ENCODE measurements at places on chromosomes 16 and 17. TPM values are rescaled to one million over a fixed set of nuclear protein-coding genes. Genes with fewer than 3 reads are reported as not detected.

CES3 gene
- total RNA-seq, result 0.61 TPM

- H3K36me3 ChIP-seq, result no peaks in the 10 kb centered on the region
- no peaks in the 10 kb centered on the region for H3K4me1 ChIP-seq
- H3K27ac ChIP-seq, result no peak overlapping the region
- no peak overlapping the region for H3K4me3 ChIP-seq
Measured at GRCh38 chr17:8359769-8360168, 16.7 kb downstream of the KRABD2 start.

- no peaks in the 10 kb centered on the region for H3K4me1 ChIP-seq
- H3K36me3 ChIP-seq, result no peaks in the 10 kb centered on the region
- no peak for DNase-seq
- H3K27me3 ChIP-seq, result peaks cover 8% of the 10 kb centered on the region
- no peak overlapping the region for H3K4me3 ChIP-seq
Measured at GRCh38 chr17:83144421-83145357, 65.3 kb downstream of the METRNL start.

- H3K4me3 ChIP-seq, result peak overlapping the region; percentile 19
- H3K27ac ChIP-seq, result no peak overlapping the region
- H3K36me3 ChIP-seq, result no peaks in the 10 kb centered on the region
- peaks cover 24% of the 10 kb centered on the region for H3K4me1 ChIP-seq
Measured at GRCh38 chr17:44307387-44308186, 814 bp upstream of the RUNDC3A start.

SLC35G6 gene
- not detected for total RNA-seq

GRCh38 chr16:80705596-80705995 lies 98.8 kb downstream of the CDYL2 start:
- no peak overlapping the region for H3K27ac ChIP-seq
- no peak overlapping the region for H3K4me3 ChIP-seq
- H3K4me1 ChIP-seq, result peaks cover 8% of the 10 kb centered on the region
- H3K27me3 ChIP-seq, result no peaks in the 10 kb centered on the region
- DNase-seq, result no peak

ADAM11 gene
- total RNA-seq, result 0.10 TPM

DNA sequence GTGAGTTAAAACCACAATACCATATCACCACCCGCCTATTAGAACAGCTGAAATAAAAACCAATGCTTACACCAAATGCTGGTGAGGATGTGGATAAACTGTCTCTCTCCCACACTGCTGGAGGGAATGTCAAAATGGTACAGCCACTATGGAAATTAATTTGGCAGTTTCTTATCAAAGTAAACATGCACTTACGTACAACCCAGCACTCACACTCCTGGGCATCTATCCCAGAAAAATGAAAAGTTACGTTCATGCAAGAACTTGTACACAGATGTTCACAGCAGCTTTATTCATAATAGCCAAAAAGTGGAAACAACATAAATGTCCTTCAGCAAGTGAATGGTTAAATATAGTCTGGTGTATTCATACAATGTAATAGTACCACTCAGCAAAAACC lies 173.2 kb upstream of the MYOCD start:
- H3K27me3 ChIP-seq, result peaks cover 2% of the 10 kb centered on the region
- DNase-seq, result no peak
- H3K4me3 ChIP-seq, result no peak overlapping the region
- no peak overlapping the region for H3K27ac ChIP-seq

- H3K4me1 ChIP-seq, result no peaks in the 10 kb centered on the region
- no peak for DNase-seq
- no peak overlapping the region for H3K4me3 ChIP-seq
- H3K27ac ChIP-seq, result no peak overlapping the region
- peaks cover 47% of the 10 kb centered on the region for H3K36me3 ChIP-seq
Measured at GRCh38 chr17:83037084-83037873, 42.1 kb upstream of the METRNL start.

GRCh38 chr16:24890746-24891145 lies 45.0 kb downstream of the SLC5A11 start:
- H3K4me3 ChIP-seq, result no peak overlapping the region
- no peak for DNase-seq
- no peaks in the 10 kb centered on the region for H3K36me3 ChIP-seq
- H3K27me3 ChIP-seq, result peaks cover 12% of the 10 kb centered on the region
- H3K27ac ChIP-seq, result no peak overlapping the region
- H3K4me1 ChIP-seq, result no peaks in the 10 kb centered on the region

DNA sequence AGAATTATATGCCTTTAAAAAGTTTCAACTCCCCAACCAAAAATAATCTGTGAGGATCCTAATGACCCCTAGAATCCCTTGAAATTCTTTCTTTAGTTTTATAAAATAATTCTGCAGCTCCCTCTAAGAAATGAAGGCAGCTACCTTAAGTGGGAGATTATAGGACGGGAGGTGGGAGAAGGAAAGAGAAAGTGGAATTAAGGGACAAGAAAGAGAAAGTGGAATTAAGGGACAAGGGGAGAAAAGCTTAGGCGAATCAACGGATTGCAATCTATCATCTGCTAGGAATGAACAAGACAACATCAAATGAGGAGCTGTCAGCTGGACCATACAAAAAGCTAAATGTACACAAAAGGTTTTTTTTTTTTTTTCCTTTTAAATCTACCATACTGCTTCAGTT lies 262.0 kb downstream of the ZFHX3 start:
- peaks cover 15% of the 10 kb centered on the region for H3K4me1 ChIP-seq
- no peak overlapping the region for H3K4me3 ChIP-seq
- DNase-seq, result no peak
- H3K27ac ChIP-seq, result no peak overlapping the region

DNA sequence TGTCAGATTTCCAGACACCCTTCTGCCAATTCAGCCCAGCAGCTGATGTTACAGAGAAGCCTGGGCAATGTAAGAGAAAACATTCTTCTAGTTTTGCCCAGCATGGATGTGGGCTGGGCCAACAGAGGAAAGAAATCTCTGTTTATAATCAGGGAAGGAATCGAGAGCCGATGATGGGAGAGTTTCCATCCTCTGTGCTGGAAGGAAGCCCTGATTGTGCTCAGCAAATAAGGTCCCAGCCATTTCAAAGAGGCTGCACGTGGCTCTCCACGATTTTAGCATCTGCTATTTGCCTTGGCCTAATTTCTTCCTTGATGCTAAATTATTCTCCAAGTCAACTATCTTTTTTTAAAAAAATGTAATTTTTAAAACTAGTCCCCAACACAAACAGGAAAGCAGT lies 70.0 kb downstream of the IRX6 start:
- no peaks in the 10 kb centered on the region for H3K36me3 ChIP-seq
- peaks cover 1% of the 10 kb centered on the region for H3K27me3 ChIP-seq
- no peaks in the 10 kb centered on the region for H3K4me1 ChIP-seq
- H3K27ac ChIP-seq, result no peak overlapping the region
- no peak for DNase-seq
- H3K4me3 ChIP-seq, result no peak overlapping the region

GRCh38 chr16:61105544-61105943 lies 930.7 kb downstream of the CDH8 start:
- H3K4me3 ChIP-seq, result no peak overlapping the region
- no peak overlapping the region for H3K27ac ChIP-seq
- DNase-seq, result no peak

- no peak overlapping the region for H3K4me3 ChIP-seq
- H3K27me3 ChIP-seq, result no peaks in the 10 kb centered on the region
- peaks cover 25% of the 10 kb centered on the region for H3K36me3 ChIP-seq
- no peak for DNase-seq
- no peaks in the 10 kb centered on the region for H3K4me1 ChIP-seq
- no peak overlapping the region for H3K27ac ChIP-seq
Measured at GRCh38 chr16:67948015-67948414, 4.1 kb upstream of the LCAT start.

P2RX5 gene
- 295 TPM for total RNA-seq

DNA sequence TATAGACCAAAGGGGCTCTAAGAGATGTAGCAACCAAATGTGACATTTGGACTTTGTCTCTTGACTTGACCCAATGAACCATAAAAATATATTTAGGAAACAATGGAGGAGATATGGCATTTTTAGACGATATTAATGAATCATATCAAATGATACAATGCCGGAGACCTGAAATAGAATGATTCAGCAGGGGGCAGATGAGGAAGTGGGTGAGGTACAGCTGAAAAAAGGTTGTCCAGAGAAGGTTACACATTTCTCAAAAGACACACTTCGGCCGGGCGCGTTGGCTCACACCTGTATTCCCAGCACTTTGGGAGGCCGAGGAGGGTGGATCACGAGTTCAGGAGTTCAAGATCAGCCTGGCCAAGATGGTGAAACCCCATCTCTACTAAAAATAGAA lies 16.5 kb upstream of the SNN start:
- no peaks in the 10 kb centered on the region for H3K27me3 ChIP-seq
- H3K4me3 ChIP-seq, result no peak overlapping the region
- no peak overlapping the region for H3K27ac ChIP-seq
- no peaks in the 10 kb centered on the region for H3K36me3 ChIP-seq
- DNase-seq, result no peak

DNA sequence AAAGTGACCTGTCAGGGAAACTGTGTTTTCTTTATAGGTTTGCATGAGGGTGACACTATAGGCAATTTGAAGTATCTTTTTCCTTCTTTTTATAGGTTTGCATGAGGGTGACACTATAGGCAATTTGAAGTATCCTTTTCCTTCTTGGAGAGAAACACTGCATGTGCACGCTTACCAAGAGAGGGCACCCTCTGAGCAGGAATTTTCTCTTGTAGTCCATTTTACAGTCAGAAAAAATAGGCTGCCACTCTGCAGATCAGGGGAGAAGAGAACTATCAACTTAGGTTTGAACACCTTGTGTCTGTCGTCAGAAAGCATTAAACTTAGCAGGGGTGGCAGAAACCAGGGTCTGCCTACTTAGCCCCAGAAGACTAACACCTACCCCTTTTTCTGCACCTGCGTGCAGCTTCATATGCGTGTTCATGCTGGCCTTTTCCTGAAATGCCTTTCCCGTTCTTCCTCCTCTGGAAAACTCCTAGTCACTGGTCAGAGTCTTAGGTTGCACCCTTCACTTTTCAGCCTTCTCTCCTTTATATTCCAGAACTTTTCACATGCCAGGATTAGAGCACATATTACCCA lies 16.4 kb upstream of the SMIM36 start:
- H3K27ac ChIP-seq, result no peak overlapping the region
- H3K4me3 ChIP-seq, result no peak overlapping the region
- H3K27me3 ChIP-seq, result no peaks in the 10 kb centered on the region

DNA sequence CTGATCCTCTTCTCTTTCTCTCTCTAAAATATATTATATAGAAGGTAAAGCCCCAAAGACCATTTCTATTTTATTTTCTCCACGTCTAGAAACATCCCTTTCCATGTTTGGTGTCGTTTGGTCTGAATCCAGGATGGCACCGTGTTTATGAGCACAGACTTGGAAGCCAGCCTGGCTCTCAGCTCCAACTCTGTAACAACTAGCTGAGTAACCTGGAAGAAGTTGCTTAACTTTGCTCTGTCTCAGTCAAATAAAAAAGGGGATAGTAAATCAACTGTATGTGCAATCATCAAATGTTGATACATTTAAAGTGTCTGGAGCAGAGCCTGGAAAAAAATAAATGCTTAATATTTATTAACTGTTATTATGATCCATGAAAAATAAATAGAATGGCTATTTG lies 249.8 kb upstream of the MAF start:
- H3K27ac ChIP-seq, result no peak overlapping the region
- no peak for DNase-seq
- H3K27me3 ChIP-seq, result peaks cover 2% of the 10 kb centered on the region
- H3K4me3 ChIP-seq, result no peak overlapping the region
- H3K36me3 ChIP-seq, result no peaks in the 10 kb centered on the region

- no peak overlapping the region for H3K4me3 ChIP-seq
- no peak for DNase-seq
- H3K27ac ChIP-seq, result no peak overlapping the region
- H3K27me3 ChIP-seq, result peaks cover 1% of the 10 kb centered on the region
- no peaks in the 10 kb centered on the region for H3K4me1 ChIP-seq
Measured at GRCh38 chr17:33688771-33689170, 395.7 kb upstream of the ASIC2 start.

DNA sequence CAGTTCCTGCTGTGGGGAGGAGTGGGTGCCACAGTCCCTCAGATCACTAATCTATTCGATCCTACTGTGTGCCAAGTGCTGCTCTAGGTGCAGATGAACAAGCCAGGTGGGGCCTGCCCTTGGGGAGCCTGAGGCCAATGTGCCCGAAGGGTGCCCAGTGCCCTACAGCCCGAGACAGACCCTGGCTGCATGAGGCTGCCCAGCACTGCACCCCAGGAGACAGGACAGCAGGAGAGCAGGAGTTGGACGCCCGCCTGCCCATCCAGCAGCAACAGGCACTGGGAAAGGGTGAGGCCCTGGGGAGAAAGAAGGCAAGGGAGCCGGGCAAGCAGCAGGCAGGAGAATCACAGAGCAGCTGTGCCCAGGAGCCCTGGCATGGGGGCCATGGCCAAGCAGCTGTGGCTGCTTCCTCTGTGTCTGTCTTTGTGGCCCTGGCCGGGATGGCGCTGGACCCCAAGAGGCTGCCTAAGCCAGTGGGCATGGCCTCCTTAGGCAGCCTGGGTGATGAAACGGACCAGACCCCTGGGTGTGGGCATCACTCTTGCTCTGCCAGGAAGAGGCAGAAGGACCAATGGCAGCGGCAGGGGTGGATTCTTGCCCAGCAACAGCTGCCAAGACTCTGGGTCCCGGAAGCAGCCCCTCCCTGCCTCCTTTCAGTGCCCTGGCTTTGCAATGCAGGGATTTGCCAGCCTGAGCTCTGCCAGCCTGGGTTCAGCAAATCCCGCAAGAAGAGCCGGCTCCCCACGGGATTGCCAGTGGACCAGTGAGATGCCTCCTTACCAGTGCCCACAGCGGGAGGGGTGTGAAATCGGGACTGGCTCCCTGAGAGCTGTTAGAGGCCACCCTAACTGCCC lies 179.6 kb upstream of the TNRC6C start:
- DNase-seq, result no peak
- no peaks in the 10 kb centered on the region for H3K36me3 ChIP-seq
- no peak overlapping the region for H3K4me3 ChIP-seq
- no peak overlapping the region for H3K27ac ChIP-seq
- no peaks in the 10 kb centered on the region for H3K4me1 ChIP-seq
- peaks cover 21% of the 10 kb centered on the region for H3K27me3 ChIP-seq

KLHL11 gene
- total RNA-seq, result 13.6 TPM

PDE6G gene
- total RNA-seq, result 0.42 TPM

MILR1 gene
- 13.5 TPM for total RNA-seq

ACAP1 gene
- total RNA-seq, result 328 TPM

ZNF768 gene
- total RNA-seq, result 29.2 TPM

- H3K4me1 ChIP-seq, result peaks cover 8% of the 10 kb centered on the region
- peaks cover 81% of the 10 kb centered on the region for H3K36me3 ChIP-seq
- no peaks in the 10 kb centered on the region for H3K27me3 ChIP-seq
- DNase-seq, result no peak
- no peak overlapping the region for H3K4me3 ChIP-seq
Measured at GRCh38 chr17:17146786-17147406, 59.2 kb downstream of the PLD6 start.

RND2 gene
- total RNA-seq, result 0.13 TPM

DNA sequence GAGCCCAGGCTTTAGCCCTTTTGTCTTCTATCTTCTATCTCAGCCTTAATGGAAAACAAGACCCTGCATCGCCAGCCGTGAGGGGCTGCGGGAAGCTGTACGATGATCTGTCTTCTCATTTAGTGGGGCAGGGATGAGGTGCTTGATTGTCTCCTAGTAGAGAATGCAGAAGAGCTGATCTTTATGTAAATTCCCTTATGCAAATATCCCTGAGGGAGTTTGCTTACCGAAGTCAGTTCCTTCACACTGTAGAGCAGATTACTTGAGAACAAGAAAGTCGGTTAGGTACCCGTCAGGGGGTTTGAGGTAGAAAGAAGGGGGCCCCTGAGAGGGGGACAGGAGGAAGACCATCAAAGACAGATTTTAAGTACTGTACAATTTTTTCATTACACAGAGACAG lies 66.2 kb downstream of the IRF8 start:
- H3K36me3 ChIP-seq, result no peaks in the 10 kb centered on the region
- DNase-seq, result no peak
- peak overlapping the region; percentile 68 for H3K4me3 ChIP-seq
- peak overlapping the region; percentile 92 for H3K27ac ChIP-seq
- H3K4me1 ChIP-seq, result peaks cover 64% of the 10 kb centered on the region

FN3K gene
- 0.44 TPM for total RNA-seq

Measured in activated B cell treated with CpG ODN at 0.5 μM for 24 hours (primary cell).